ENCODE measurements at places on chromosomes 13 and 19.

GRCh38 chr13:72186730-72187422, 319.9 kb upstream of the DACH1 start:
- DNase-seq: no peak

DNA sequence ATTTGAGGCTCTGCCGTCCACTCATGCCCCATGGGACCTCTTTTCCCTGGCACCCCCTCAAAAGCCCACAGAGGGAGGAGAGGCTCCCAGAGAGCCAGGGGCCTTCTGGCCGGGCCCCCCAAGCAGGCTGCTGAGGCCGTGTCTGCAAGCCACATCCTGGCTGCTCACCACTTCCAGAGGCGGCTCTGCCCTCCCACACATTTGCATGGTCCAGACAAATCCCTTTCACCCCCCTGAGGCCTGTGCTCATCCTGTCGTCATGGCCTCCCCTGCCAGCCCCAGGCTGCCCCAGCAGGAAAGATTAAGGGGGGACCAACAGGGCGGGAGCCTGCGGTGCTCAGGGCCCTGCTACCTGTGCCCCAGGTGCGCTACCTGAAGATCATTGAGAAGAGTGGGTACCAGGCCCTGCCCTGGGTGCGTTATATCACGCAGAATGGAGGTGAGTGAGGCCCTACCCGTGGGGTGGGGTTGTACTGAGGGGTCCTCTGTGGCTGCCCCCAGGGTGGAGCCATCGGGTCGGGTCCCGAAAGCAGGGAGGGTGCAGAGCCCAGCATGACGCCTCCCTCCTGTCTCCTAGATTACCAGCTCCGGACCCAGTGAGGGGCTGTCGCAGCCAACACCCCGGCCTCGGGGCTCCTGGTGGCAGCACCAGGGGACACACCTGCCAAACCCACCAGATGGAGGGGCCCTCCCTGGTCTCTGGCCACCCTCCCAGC, 36.3 kb downstream of the AP1M1 start:
- no peak for DNase-seq

GRCh38 chr19:44576843-44577565, 36.4 kb upstream of the IGSF23 start:
- DNase-seq: peak; percentile 65

DNA sequence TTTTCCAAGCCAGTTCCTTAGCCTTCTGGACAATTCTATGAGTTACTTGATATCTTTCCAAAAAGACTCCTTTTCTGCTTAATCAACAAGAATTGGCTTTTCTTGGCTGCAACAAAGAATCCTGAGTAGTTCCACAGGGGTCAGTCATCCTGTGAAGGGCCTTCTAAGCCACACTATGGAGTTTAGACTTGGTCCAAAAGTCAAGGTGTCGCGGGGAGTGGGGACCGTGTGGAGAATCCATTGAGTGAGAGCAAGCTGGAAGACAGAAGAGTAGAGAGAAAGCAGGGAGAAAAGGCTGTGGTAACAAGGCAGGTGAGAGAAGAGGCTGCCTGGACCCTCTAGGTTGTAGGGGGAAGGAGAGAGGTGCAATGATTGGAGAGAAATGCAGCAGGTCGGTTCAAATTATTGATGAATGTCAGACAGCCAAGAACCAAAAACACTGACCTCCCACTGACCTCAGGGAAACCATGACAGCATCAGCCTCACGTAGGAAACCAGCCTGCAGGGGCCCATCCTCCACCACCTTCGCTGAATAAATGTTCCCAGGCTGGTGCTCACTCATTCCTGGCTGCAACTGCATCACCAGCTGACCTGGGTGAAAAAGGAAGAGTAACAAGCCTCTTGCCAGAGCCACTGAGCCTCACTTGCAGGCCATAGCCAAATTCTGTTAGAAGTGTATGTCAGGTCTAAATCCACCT, 7.1 kb upstream of the IFT88 start:
- no peak for DNase-seq

GRCh38 chr19:41533671-41534215, 42.2 kb upstream of the CEACAM21 start:
- no peak for DNase-seq

DNA sequence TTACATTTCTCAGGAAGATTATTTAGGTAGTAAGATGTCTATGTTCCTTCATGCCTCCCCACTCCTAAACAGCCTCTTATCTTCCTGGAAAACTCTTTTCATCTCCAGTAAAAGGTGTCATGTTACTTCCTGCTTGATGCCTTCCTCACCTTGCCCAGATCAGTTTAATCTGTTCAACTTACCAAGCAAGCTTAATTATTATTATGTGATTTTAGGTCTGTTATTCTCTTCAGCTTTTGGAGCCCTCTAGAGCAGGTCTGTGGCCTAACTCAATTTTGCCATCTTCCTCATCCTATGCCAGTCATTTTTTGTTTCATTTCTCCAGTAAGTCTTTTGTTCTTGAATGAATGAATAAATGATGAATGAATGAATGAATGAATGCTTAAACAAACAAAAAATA, 528.4 kb downstream of the DCT start:
- DNase-seq: no peak

GRCh38 chr19:44696939-44697669, 1.8 kb upstream of the CEACAM16 start:
- no peak for DNase-seq

DNA sequence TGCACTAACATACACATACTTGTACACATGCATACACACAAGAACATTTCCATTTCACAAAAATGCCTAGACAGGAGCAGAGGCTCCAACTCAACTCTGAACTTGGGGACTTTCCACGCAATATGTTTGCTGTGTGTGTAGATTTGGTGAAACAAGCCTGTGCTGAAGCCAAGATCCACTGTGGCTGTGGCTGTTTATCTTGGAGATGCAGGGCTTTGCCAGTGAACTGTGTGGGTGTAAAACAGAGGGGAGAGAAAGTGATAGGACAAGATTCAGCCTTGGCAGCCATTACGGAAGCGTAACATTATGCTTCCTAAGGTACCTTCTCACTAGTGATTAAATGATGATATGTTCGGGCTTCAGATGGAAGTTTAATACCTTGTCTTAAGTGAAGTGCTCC, 73.2 kb upstream of the MBNL2 start:
- no peak for DNase-seq

DNA sequence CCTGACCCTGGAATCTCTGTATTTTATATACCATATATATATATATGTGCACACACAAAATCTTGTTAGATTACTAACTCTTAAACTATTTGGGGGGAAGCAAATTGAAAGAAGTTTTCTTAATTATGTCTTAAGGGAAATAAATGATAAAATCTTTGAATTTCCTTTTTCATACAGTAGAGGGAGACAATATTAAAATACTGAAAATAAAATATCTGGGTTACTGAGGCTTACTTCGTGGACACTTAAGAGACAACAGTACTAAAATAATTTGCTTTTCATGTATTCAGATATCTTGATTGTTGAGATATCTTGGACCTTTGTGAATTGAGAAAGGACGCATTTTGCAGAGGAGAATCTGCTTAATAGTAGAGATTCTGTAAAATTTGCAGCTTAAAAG, 17.0 kb downstream of the SUGT1 start:
- no peak for DNase-seq

GRCh38 chr19:28403690-28404089, 809.3 kb downstream of the UQCRFS1 start:
- DNase-seq: no peak

GRCh38 chr19:39307822-39308530, 11.8 kb downstream of the IFNL1 start:
- DNase-seq: no peak

DNA sequence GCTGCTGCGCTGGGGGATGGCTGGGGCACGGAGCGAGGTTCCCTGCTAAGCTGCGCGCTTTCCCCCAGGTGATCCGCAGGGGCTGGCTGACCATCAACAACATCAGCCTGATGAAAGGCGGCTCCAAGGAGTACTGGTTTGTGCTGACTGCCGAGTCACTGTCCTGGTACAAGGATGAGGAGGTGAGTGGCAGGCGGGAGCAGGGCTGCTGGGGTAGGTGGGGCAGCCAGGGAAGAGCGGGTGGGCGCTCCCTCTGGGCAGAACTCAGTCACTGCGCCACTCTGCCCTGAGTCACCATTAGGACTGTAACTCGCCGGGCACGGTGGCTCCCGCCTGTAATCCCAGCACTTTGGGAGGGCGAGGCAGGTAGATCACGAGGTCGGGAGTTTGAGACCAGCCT, 23.8 kb downstream of the TMED1 start:
- no peak for DNase-seq

- no peak for DNase-seq
Observed at GRCh38 chr13:109951491-109951890, 165.1 kb upstream of the IRS2 start.

DNA sequence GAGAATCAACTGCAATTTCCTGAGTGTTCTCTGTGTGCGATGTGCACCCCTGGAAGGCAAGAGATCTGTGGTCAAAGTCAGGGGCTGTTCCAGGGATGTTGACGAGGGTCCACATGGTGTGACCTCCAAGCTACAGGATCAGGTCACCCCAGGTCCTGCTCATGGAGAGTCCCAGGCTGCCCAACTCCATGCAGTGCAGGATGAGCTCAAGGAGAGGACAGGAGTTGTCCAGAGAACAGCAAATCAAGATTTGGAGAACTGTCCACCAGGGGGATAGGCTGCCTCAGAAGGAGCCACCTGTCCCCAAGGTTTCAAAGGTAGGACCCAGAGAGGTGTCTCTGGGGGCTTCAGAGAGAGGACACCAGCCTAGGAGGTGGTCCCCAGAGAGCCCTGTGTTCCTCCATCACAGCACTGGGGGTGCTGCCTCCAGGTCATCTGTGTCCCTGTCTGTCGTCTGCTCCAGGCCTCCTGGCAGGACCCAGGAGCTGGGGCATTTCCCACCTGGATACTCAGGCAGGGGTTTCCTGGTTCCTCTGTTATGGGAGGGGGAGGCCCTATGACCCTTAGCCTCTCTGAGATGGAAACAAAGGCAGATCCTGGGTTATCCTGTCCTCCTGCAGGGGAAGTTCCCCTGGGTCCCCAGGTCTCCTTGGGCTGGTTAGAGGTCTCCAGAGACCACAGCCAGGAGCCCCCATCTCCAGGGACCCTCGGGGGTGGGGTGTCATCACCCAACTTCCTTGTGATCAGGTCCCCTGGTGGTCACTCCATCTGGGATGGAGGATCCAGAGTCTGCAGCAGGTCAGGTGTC, 2.1 kb upstream of the CEACAM7 start:
- no peak for DNase-seq

DNA sequence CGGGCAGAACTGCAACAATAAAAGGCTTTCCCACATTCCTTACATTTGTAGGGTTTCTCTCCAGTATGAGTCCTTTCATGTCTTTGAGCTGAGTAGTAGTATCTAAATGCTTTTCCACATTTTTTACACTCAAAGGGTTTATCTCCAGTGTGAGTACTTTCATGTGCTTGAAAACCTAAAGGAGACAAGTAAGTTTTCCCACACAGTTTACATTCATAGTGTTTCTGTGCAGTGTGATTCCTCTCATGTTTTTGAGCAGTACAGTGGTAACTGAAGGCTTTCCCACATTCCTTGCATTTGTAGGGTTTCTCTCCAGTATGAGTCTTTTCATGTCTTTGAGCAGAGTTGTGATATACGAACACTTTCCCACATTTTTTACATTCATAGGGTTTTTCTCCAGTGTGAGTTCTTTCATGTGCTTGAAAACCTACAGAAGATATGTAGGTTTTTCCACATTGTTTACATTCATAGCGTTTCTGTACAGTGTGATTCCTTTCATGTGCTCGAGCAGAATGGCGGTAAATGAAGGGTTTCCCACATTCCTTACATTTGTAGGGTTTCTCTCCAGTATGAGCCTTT, 47.0 kb downstream of the ZNF44 start:
- DNase-seq: no peak

DNA sequence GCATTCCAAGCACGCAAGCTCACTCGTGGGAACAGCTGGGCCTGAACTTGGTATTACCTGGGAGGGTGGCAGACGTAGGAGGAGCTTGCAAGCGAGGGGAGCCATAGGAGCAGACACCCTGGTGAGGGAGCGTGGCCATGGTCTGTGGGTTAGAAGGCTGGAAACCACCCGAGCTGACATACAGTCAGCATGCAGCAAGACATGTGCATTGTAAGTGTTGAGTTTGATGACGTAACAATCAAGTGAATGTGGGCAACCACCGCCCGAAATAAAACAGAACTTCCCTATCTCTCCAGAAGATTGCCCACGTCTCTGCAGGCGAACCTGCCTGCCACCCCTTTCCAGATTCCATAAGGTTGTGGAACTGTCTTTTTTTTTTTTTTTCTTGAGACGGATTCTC, 26.8 kb downstream of the UBXN6 start:
- DNase-seq: no peak

DNA sequence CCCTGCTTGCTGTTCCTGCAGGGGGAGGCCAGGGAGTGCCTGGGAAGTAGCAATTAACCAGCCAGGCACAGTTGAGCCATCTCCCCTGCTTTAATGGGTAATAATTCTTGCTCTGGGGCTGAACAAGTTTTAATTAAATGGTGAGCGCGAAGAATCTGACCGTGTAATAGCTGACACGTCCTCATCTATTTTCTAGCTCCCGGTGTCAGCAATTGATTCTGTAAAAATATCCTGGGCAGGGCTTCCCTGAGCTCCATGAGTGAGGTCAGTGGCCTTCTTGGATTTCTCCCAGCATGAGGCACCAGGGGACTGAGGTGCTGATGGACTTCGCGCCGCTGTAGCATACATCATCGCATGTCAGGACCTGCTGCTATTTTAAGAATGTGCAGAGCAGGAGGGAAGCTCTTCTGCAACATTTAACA, 26.9 kb downstream of the SIPA1L3 start:
- peak; percentile 90 for DNase-seq

DNA sequence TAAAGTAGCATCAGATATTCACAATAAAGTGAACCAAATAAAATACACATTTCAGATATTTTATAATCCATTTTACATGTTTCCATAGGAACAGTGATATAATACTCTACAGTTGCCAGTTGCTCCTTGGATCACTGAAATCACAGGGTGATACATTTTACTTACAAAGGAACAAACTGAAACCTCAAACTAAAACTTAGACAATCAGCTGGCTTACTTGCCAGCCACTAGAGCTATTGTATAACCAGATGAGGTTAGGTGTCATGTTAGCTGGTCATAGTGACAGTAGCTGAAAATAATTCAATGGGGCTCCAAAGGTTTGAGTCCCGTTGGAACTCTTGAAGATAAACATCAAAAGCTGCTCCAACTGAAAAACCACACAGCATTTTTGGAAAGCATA, 274.6 kb downstream of the ITGBL1 start:
- DNase-seq: no peak

DNA sequence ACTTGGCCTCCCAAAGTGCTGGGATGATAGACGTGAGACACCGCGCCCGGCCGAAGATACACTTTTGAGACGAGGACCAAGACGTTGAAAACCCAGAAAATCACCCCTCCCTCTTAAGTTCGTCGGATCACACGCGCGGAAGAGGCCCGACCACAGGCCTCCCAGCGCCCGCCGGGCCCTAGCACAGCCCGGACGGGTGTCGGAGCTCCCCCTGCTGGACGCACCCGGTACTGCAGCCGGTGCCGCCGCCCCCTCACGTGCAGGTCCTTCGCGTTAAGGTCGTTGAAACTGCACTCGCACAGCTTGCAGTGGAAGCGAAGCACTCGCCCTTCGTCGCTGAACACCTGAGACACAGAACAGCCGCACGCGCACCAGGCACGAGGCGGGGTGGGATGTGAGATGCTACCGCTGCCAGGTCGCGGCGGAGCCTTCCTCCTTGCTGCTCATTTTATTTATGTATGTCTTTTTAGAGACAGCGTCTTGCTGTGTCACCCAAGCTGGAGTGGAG, 35.7 kb upstream of the MATK start:
- peak; percentile 20 for DNase-seq

GRCh38 chr19:5534787-5535586, 32.8 kb downstream of the TINCR start:
- no peak for DNase-seq
